Left forelimb (tissue), 1 donor: ENCODE measurements at places on chromosomes 1 and 21.
A peak's percentile ranks its signal among the peaks of the same experiment; 100 is the strongest.

- DNase-seq, result no peak
These were observed 10.3 kb upstream of the SLC45A1 start for GRCh38 chr1:8307628-8308027.

GRCh38 chr1:101150670-101151069 is 86.1 kb upstream of the S1PR1 start:
- DNase-seq, result no peak

- DNase-seq, result peak; percentile 51
These were observed 3.5 kb upstream of the TSPEAR start for GRCh38 chr21:44714905-44715304.

DNA sequence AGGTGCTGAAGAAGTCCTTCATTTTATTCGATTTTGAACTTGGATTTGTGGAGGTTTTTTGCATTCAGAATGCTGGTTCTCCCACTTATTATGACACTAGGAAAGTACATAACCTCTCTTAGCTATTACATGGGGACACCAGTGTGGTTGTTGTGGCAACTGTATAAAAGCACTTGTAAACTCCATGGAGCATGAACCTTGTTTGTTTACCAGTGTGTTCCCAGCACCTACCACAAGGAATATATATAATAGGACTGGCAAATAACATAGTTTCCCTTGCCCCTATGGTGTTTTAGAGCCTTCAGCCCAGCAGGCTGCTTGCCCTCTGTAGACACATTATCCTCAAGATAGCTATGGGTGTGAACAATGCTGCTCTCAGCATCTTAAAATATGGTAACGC is 43.1 kb downstream of the RASSF5 start:
- no peak for DNase-seq

GRCh38 chr1:194060481-194060880 is 874.1 kb upstream of the B3GALT2 start:
- no peak for DNase-seq

GRCh38 chr1:179017383-179018326 is 8.0 kb upstream of the FAM20B start:
- DNase-seq, result no peak

DNA sequence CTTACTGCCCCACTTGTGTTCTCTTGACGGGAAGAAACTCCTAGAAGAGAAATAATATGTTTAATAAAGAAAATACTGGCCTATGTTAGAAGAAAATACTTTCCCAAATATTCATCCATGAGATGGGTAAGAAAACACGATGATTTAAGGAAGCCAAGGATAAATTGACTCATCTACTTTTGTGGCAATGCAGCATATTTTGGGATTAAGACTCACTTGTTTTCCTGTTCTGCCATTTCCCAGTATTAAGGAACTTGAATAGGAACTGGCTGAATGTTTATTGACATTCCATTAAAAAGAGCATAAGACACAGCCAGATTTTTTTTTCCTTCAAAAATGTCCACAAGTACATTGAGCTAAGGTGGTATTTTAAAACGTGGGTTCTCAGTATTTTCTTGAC is 10.9 kb upstream of the ADAMTS5 start:
- DNase-seq, result no peak

- no peak for DNase-seq
These were observed 65.4 kb downstream of the TP53BP2 start for GRCh38 chr1:223780318-223780717.

GRCh38 chr1:50357186-50357585 is 66.1 kb downstream of the DMRTA2 start:
- no peak for DNase-seq

- DNase-seq, result no peak
These were observed 2.0 kb downstream of the KCNA3 start for GRCh38 chr1:110672753-110673108.
